A549 treated with DMSO at 1 μM for 4 hours (cell line): ENCODE measurements at places on chromosomes 5 and 9. TPM values are rescaled to one million over a fixed set of nuclear protein-coding genes. Genes with fewer than 3 reads are reported as not detected.

Gene C5orf63
- 3.1 to 4.9 TPM (median 4.0 TPM) in 5 replicates for total RNA-seq

Gene NR6A1
- 1.7 to 2.0 TPM (median 1.9 TPM) in 5 replicates for total RNA-seq

Gene IFNB1
- total RNA-seq = not detected in 5 replicates

Gene HTR4
- not detected in 5 replicates for total RNA-seq

Gene DOK3
- total RNA-seq = 3.3 to 7.5 TPM (median 4.3 TPM) in 5 replicates

Gene IRX4
- total RNA-seq = 0.23 to 1.1 TPM (median 0.40 TPM) in 5 replicates

Gene ZFP2
- 0.05 to 0.12 TPM in 2 of 5 replicates, not detected in the others for total RNA-seq

Gene C9orf50
- 0.08 TPM in 1 of 5 replicates, not detected in the others for total RNA-seq

Gene TAF11L5
- not detected in 5 replicates for total RNA-seq

Gene PCDHB15
- 0.05 to 0.06 TPM in 2 of 5 replicates, not detected in the others for total RNA-seq

Gene KCNT1
- total RNA-seq = not detected in 5 replicates

Gene NDUFS6
- total RNA-seq = 106 to 117 TPM (median 109 TPM) in 5 replicates

Gene SLC45A2
- not detected in 5 replicates for total RNA-seq

Gene MEIKIN
- not detected in 5 replicates for total RNA-seq

Gene HSPA5
- 368 to 406 TPM (median 395 TPM) in 5 replicates for total RNA-seq

Gene PCDHGA12
- total RNA-seq = 0.02 to 0.03 TPM in 2 of 5 replicates, not detected in the others

Gene GABRA1
- not detected in 5 replicates for total RNA-seq

Gene GDF9
- 0.20 to 0.32 TPM (median 0.27 TPM) in 5 replicates for total RNA-seq

Gene PAPPA
- 27.7 to 47.1 TPM (median 38.6 TPM) in 5 replicates for total RNA-seq

Gene SOWAHA
- 0.06 to 0.21 TPM (median 0.14 TPM) in 5 replicates for total RNA-seq

Gene IFNA13
- total RNA-seq = not detected in 5 replicates

Gene SLC25A2
- total RNA-seq = not detected in 5 replicates

Gene SLIT3
- total RNA-seq = 14.9 to 21.9 TPM (median 17.9 TPM) in 5 replicates

Gene CXCL14
- 0.10 to 0.25 TPM (median 0.12 TPM) in 5 replicates for total RNA-seq

Gene PCDHA9
- 0.01 TPM in 1 of 5 replicates, not detected in the others for total RNA-seq

Gene CDC20B
- 0.07 to 0.14 TPM (median 0.09 TPM) in 3 of 5 replicates, not detected in the others for total RNA-seq

Gene FBN2
- total RNA-seq = 14.1 to 21.8 TPM (median 20.7 TPM) in 5 replicates

Gene PCA3
- not detected in 5 replicates for total RNA-seq

Gene RNF44
- 31.2 to 47.4 TPM (median 42.0 TPM) in 5 replicates for total RNA-seq

Gene ZNF366
- total RNA-seq = not detected in 5 replicates

Gene TNFSF8
- total RNA-seq = not detected in 5 replicates
